ENCODE measurements at places on chromosomes 2 and 18.
A peak's percentile ranks its signal among the peaks of the same experiment; 100 is the strongest.

DNA sequence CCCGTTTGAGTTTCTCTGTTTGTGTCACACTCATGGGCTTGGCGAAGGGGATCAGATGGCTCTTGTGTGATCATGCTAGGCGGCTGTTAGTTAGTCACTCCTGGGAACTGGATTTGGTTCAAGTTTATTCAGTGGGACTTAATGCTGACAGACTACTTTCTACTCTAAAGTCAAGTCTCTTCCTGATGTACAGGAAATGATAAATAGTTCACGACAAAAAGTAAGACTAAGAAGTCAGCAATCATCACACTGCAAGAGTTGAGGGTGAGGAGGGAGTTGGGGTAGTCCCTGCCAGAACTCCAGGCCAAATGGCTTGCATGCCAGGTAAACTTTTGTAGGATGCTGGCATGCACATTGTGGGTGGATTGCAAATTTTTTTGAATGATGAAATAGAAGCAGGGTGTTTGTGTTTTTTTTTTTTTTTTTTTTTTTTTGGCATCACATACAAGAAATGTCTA is 25.1 kb upstream of the CCL20 start:
- DNase-seq = no peak

DNA sequence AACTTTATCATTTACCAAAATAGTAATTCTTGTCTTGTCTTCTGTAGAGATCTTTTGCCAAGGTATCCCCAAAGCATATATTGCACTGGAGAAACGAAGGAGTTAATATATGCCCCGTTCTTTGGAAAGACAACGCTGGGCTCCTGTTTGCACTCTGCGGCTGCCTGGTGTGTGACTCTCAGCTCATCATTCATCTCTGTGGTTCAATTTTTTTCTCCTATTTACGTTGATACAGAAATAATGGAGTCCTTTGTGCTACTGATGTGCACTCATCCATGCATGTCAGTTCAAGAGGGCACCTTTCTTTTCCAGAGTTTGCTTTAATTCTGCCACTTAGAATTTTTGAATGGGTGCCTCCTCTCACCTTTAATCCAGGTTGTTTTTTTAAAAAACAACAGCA is 655.5 kb downstream of the DCDC2C start:
- DNase-seq = no peak

DNA sequence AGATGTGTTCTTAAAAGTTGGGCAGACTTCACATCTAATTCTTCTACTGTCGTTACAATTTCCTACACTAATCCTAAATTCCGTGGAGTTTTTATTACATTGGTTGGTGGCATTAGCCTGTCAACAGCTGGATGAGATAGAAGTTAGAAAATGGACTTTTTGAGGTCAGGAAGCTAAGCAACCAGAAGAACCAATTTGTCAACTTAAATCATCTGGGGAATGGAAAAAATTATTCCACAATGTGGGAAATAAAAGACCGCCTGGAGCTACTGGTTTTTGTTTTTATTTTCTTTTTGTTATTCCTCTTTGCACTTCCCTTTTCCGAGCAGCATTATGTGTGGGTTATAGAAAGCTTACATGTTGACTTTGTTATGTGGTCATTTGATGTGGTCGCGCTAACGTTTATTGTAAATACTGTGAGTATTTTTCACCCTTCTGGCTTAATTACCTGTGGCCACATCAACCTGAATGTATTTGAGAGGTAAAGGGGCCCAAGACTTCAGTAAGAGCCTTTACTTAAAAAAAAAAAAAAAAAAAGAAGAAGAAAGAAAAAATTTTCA is 75.3 kb downstream of the PTPRM start:
- no peak for DNase-seq

DNA sequence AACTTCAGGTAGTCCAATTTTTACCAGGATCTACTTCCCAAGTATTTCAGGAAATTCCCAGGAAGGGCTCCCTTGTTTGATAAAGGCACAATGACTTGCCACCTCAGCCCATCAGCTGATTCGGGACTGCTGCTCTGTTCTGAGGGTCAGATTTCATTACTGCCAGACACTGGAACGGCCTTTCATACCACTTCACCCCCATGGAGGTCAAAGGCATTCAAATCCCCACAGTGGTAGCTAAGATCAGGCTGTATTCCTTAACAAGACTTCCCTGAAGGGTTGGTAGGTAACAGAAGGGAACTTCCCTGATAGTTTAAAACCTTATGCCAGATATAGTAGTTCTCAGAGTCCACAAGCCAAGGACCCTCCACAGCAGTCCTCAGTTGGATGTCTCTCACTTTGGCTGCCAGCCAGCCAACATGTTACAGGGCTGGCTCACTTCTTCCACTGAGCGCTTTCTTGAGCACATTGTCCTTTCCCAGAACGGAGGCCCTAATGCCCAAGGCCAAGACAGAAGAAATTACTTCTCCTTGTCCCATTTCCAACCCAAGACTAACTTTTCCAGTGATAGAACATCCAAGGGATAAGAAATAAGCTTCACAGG is 40.0 kb upstream of the GLS start:
- no peak for DNase-seq

- no peak for DNase-seq
These were observed 11.6 kb upstream of the GREB1L start for GRCh38 chr18:21230436-21230835.

DNA sequence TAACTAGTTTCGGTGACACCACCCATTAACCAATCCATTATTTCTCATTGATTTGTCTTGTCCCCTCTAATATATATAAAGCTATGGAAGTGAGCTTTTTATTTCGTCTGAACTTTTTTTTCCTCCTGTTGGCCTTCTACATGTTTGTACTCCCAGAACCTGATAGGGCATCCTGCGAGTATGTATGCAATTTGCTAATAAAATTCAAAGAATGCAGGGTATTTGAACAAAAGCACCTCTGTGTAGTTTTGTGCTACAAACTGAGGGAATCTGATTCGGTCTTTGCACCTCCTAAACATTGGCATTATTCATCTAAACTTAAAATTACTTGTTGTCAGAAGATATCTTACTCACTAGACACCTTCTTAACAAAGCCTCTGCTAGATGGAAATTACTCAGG is 242.9 kb upstream of the TMEFF2 start:
- no peak for DNase-seq

DNA sequence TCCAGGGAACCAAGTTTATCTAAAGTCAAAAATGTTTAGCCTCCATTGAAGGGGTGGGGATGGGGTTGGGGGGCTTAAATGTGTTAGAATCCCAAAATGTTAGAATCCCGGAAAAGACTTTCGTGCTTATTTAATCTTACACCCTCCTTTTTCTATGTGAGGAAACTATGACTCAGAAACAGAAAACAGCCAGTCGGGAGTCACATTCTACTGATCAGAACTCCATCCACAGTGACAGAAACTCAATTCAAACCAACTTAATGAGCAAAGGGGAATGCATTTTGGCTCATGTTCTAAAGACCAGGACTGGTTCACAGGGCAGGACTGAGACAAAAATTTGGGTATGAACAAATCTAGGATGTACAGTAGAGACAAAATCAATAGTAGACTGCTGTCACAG is 31.9 kb upstream of the AFTPH start:
- DNase-seq = no peak

DNA sequence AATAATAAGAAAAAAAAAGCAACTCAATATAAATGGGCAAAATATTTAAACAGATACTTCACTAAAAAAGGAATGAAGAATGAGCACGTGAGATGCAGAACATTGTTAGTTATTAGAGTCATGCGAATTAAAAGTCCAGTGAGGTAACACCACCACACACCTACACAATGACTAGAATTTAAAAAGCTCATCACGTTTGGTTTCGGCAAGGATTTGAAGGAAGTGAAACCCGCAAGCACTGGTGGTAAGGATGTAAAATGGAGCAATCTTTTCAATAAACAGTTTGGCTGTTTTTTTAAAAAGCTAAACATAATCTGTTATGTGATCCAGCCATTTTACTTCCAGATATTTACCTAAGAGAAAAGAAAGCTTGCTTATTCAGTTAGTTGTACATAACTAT is 1181.6 kb upstream of the CELF4 start:
- no peak for DNase-seq

- DNase-seq = no peak
These were observed 4.5 kb downstream of the PRLH start for GRCh38 chr2:237570776-237571335.

- peak; percentile 92 for DNase-seq
These were observed 150.1 kb downstream of the ANTXR1 start for GRCh38 chr2:69163109-69163508.

DNA sequence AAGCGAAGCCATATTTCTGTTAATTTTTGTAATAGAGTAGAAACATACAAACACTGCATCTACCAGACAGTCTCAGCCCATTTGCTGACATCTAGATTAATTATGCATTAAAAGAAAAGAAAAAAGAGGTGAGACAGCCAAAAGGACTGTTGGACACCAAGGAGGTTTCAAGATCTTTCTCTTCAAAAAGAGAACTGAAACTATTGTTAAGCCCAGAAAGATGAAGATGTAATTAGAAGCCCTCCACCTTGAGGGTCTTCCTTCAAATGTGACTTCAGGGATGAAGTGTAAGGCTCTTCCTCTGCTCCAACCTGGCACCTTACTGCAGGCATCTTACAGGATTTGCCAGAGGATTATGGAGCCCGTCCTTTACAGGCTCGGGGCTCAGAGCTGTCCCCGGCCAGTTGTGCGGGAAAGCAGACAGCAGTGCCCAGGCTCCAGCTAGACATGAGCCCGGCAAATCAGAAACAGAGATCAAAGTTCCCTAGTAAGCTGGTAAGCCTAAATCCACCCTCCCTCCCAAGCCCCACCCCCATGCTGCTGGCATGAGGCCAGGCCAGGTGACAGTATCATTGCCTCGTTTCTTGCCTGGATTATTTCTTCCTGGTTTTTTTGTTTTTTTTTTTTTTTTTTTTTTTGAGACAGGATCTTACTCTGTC is 38.9 kb downstream of the ADI1 start:
- no peak for DNase-seq

- no peak for DNase-seq
These were observed 40.0 kb upstream of the FOSL2 start for GRCh38 chr2:28352610-28353195.

GRCh38 chr2:61671561-61672315 is 133.6 kb upstream of the XPO1 start:
- no peak for DNase-seq

GRCh38 chr2:66462501-66462825 is 27.5 kb downstream of the MEIS1 start:
- DNase-seq = no peak

- no peak for DNase-seq
These were observed 30.1 kb downstream of the NCK2 start for GRCh38 chr2:105774781-105775337.

DNA sequence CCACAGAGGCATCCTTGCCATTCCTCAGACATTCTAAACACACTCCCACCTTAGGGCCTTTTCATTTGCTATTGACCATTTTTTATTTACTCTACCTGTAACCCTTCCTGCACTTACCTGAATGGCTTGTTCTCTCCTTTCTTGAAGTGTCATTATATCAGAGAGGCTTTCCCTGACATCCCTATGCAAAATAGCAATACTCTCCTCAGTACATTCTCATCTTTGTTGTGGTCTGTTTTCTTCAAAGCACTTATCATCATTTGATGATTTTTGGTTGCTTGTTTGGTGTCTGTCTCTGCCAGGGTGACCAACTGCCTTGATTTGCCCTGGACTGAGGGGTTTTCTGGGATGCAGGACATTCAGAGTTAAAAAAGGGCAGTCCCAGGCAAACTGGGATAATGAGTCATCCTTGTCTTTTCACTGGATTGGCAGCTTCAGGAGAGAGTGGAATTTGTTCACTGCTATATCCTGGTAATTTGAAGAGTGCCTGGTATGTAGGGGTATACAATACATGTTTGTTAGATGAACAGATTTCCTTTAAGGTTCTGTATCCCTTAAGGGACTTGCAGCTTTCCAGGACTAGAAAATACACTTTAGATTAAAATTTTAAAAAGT is 102.4 kb downstream of the BABAM2 start:
- DNase-seq = no peak

- DNase-seq = no peak
These were observed 196.9 kb downstream of the MYCN start for GRCh38 chr2:16137080-16137755.

DNA sequence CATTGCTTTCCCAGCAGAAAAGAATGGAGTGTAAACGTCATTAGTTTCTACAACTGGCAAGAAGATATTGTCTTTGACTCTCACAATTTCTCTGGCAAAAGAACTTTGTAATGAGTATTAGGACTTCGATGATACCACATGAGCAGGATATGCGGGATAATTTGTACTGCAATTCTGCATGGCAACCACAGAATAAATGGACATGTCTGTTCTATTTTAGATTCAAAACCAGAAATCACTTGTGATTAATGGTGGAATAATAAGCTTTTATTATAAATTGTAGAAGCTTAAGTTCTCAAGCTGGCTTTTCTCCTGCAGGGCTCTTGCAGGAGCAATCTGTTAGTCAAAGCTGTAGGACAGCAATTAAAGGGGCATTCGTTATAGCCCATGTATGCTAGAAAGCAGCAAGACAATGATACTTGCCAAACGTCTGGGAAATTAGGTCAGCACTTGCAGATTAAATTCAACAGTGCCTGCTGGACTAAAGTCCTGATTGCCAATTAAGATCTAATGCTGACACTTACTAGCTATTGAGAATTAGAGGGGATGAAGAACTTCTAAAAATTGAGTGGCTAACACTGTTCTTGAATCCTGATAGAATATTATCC is 177.9 kb downstream of the PTH2R start:
- no peak for DNase-seq

GRCh38 chr2:105576440-105577241 is 168.1 kb upstream of the NCK2 start:
- peak; percentile 49 for DNase-seq

GRCh38 chr18:63545000-63545399 is 2.8 kb downstream of the SERPINB12 start:
- no peak for DNase-seq

DNA sequence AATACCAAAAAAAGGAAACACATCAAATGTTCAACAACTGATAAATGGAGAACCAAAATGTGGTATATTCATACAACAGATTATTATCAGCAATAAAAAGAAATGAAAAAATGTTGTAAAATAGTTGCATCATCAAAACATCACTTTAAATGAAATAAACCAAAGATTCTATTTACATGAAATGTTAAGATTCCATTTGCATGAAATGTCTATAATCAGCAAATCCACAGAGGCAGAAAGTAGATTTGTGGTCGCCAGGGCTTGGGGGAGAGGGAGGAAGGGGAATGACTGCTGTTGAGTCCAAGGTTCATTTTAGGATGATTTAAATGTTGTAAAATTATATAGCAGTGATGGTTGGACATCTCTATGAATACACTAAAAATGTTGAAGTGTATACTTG is 181.9 kb downstream of the RTP5 start:
- no peak for DNase-seq

- DNase-seq = no peak
These were observed 138.1 kb downstream of the SEPTIN10 start for GRCh38 chr2:109475531-109476210.

- no peak for DNase-seq
These were observed 638.7 kb downstream of the ZEB2 start for GRCh38 chr2:143881246-143881645.

GRCh38 chr2:157442191-157442590 is 1.7 kb downstream of the CYTIP start:
- DNase-seq = peak; percentile 36

All from KBM-7 (cell line).